ENCODE measurements at places on chromosomes 2 and 18.

GRCh38 chr2:16978301-16978700 is 312.7 kb upstream of the CYRIA start:
- DNase-seq = no peak

GRCh38 chr2:236264256-236264655 is at the start of gene ASB18:
Gene ASB18, minus strand, starts transcription at chr2:236264406. Its CDS starts 61 bp downstream, at chr2:236264345.
- DNase-seq = no peak

DNA sequence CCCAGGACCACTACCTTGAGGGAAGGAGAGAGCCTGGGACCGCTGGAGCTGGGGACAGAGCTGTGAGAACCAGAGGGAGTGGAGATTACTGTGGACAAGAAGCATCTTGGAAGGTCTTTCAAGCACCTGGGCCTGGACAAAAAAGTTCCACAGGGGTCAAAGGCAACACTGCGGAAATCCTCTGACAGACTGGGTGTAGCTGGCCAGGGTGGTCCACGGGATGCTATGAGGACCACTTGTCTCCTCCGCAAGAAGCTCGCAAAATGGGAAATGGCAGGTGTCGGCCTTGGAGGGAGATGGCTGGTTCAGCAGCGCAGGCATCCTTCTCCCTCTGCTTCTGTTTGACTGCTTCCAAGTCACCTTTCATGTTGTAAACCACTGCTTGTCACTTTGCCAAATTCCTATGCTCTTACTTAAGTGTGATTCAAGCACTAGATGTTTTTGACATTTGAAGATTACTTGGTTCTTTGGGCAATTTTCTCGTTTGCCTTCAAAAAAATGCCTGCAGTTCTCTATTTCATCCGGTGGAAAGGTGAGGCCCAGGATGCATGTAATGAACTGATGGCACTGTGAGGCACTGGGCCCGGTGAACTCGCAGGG is 27.7 kb downstream of the KLHL29 start:
- no peak for DNase-seq

DNA sequence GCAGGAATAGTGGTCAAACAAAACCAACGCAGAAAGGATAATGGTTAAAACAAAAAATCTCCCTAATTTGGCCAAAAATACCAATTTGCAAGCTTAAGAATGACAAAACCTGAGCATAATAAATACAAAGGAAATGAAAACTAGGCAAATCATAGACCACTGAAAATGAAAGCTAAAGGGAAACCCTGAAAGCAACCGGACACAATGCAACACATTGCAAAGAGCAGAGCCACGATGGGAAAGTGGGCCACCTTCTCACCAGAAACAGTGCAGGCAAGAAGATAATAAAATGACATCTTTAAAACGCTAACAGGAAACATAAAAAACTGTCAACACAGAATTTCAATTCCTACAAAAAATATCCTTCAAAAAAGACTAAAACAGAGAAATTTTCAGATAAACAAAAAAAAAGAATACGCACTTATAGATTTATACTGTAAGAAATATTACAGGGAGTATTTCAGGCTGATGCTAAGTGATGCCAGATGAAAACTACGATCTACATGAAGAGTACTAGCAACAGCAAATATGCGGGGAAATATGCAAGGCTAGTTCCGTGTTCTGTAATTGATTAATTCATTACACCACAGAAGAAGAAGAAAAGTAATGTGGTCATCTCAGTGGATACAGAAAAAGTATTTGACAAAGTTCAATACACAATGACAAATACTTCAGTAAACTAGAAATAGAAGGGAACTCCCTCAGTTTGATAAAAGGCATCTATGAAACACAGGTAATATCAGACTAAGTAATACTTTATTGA is 239.5 kb downstream of the L3MBTL4 start:
- DNase-seq = no peak

GRCh38 chr2:234083572-234084348 is 33.3 kb downstream of the SPP2 start:
- DNase-seq = no peak

DNA sequence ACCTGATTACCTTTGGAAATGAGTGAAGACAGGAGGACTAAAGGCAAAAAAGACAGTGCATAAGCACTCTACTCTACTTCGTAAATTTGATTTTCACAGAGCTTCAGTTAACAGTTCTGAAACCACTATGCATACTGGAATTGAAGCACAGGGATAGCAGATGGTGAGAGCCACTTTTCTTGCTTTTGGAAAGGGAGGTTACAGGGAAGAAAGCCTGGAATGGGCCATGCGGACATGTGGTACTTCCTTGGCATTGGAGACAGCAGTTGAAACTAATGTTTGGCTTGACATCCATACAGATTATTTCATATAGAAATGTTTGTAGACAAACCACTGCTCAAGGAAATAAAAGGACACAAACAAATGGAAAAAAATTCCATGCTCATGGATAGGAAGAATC is 585.6 kb upstream of the RAB6C start:
- no peak for DNase-seq

GRCh38 chr2:134739879-134740301 is 21.1 kb upstream of the TMEM163 start:
- peak; percentile 22 for DNase-seq

- no peak for DNase-seq
Observed at GRCh38 chr2:46909771-46910419, 5.7 kb downstream of the MCFD2 start.

DNA sequence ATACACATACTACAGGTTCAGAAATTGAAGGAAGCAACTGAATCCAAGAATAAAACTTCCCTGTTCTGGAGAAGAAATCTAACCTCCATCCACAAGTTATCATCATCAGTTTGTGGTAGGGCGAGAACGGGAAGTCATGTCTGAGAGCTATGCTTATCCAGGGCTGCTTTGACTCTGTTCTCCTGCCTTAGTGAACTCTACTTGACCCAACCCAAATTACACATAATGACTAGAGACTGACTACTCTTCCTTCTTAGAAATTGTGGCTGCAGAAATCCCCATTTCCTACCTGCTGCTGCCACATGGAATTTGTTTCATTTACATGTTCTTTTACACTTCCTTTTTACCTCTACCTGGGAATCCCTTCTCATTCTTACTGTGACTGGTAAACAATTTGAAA is 1102.6 kb upstream of the PIK3C3 start:
- DNase-seq = no peak

- DNase-seq = no peak
Observed at GRCh38 chr2:191927319-191927867, 80.5 kb upstream of the CAVIN2 start.

- no peak for DNase-seq
Observed at GRCh38 chr2:21480162-21480561, 356.4 kb downstream of the TDRD15 start.

- no peak for DNase-seq
Observed at GRCh38 chr2:74886811-74887210, 52.9 kb downstream of the HK2 start.

DNA sequence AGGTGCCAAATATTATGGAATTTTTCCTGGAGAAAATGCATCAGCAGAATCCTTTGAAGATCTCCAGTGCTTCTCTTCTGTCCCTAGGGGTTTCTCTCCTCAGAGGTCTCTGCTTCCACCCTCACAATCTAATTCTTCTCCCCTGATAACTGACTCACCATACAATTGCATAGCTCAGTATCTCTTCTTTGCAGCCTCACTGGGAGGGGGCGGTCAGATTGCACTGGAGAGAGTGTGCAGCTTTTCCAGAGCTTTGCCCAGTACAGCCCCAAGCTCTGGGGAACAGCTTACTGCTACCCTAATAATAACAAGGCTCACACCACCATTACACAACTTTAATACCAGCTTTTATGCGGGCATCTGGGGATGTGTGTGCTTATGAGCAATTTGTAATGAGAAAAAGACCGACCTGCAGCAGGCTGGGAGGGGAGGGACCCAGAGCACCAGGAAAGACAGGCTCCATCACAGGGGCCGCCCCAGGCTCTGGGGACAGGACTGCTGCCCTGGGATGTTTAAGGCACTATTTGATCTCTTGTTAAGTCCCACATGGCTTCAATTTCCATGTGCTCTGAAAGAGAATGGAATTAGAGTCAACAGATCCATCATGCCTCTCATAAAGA is 276.6 kb upstream of the SIX2 start:
- no peak for DNase-seq

- DNase-seq = peak; percentile 62
Observed at GRCh38 chr2:85409845-85410583, at the start of gene CAPG. Gene CAPG, minus strand, starts transcription at chr2:85410366. Its CDS starts 8,221 bp downstream, at chr2:85402145.

GRCh38 chr18:31679791-31680432 is 4.5 kb downstream of the B4GALT6 start:
- no peak for DNase-seq

DNA sequence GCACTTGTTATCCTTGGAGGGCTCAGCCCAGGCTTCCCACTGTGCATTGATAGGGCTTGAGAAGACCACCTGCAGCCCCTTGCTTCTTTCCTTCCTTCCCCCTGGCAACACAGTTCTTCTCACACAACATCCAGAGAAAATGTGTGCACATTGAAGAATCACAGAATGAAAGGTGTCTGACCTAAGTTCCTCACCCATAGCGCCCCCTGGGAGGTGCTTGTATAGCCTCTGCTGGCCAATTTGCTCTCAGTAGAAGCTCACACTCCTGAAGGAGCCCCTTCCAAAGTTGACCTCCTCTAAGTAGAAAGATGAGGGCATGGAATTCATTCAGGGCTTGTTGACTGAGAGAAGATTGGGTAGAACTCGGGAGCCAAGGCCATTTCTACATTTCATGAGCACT is 758.4 kb upstream of the KLHL29 start:
- DNase-seq = no peak

GRCh38 chr2:144780983-144781382 is 261.1 kb upstream of the ZEB2 start:
- no peak for DNase-seq

GRCh38 chr2:176082824-176083751 is 674 bp downstream of the EVX2 start:
- peak; percentile 29 for DNase-seq

GRCh38 chr18:58161659-58162058 is 117.6 kb downstream of the NEDD4L start:
- DNase-seq = no peak

GRCh38 chr2:25903216-25903776 is 25.0 kb upstream of the ASXL2 start:
- DNase-seq = no peak

GRCh38 chr2:159758239-159758638 is 39.8 kb downstream of the CD302 start:
- DNase-seq = no peak

DNA sequence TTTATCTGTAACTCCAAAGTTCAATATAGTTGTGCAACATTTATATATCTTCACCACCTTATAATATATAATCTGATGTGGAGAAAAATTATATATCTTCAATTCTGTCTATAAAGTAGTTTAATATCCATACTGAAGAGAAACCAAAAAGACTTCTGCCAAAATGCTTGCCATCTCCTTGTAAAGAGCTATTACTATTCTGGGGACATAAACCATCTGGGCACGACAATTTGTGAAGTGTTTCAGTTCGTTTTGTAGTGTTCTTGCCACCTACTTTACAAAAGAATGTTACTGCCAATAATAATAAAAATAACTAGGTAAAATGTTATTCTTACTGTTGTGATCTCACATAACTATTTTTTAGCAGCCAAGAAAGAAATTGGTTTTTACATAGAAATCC is 45.1 kb downstream of the SCN1A start:
- DNase-seq = no peak

DNA sequence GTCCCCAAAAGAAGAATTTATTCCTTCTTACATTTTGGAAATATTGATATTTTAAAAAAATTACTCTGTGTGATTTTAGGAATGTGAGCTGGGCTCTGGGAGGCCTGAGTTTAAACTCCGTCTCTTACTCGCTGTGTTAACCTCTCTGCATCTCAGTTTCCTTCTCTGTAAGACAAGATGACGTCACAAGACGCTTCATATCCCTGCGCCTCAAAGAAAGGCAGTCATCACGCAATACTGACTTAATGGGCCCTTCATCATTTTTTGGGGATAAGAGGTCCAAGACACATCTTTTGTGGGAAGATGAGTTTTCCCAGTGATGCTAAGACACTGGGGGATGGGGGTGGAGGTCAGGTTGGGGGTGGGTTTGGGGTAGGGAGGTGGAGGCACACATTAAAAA is 320.4 kb downstream of the AFF3 start:
- no peak for DNase-seq

- DNase-seq = no peak
Observed at GRCh38 chr2:8573942-8574195, 108.0 kb upstream of the ID2 start.

- DNase-seq = no peak
Observed at GRCh38 chr2:218375212-218375611, 6.9 kb upstream of the SLC11A1 start.

- DNase-seq = no peak
Observed at GRCh38 chr2:55840460-55840859, 83.1 kb downstream of the EFEMP1 start.

DNA sequence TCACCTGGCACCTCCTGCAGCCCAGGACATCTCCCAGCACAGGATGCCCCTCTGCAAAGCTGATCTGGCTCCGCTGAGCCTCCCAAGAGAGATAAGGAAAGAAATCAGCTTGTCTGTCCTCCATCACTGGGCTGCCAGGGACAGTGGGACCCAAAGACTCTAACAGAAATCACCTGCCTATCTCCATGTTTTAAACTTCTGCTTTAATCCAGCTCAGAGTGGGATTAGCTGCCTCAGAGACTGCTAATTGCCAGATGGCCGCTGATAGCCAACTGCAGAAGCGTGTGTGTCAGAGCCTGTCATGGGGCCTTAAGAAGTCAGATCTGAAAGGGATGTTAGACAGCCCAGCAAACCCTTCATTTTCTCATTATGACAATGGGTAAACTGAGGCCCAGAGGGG is 389.4 kb upstream of the KLHL29 start:
- no peak for DNase-seq

- no peak for DNase-seq
Observed at GRCh38 chr2:7719876-7720275, 802.7 kb downstream of the RNF144A start.

GRCh38 chr18:37948471-37948870 is 382.9 kb upstream of the CELF4 start:
- no peak for DNase-seq
